ENCODE measurements at places on chromosomes 3 and 15.
A peak's percentile ranks its signal among the peaks of the same experiment; 100 is the strongest.

GRCh38 chr3:106242781-106243180 lies 374.0 kb upstream of the CBLB start:
- no peak for DNase-seq

GRCh38 chr3:50340448-50341329 lies at the start of gene RASSF1:
Gene RASSF1, minus strand, starts transcription at chr3:50340836. Its CDS starts 31 bp downstream, at chr3:50340805.
- peak; percentile 37 for DNase-seq

GRCh38 chr15:61050844-61051568 lies 178.1 kb downstream of the RORA start:
- DNase-seq = no peak

DNA sequence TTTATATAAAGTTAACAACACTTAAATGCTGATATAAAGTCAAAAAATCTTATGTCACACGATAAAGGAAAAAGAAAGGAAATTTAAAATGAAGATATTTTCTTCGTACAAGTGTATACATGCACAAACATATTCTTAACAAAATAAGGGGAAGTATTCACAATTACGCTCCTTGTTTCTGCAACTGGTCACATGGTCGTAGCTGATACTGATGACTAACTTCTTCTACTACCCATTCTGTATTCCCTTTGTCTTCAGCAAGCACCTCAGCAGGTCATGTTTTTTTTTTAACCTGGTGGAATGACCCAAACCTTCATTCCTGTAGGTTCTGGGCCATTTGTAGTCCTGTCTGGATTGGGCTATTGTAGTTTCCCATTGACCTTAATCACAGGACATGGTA lies 30.0 kb upstream of the CMTM8 start:
- no peak for DNase-seq

- DNase-seq = no peak
Observed at GRCh38 chr15:25455226-25455625, 16.4 kb upstream of the UBE3A start.

DNA sequence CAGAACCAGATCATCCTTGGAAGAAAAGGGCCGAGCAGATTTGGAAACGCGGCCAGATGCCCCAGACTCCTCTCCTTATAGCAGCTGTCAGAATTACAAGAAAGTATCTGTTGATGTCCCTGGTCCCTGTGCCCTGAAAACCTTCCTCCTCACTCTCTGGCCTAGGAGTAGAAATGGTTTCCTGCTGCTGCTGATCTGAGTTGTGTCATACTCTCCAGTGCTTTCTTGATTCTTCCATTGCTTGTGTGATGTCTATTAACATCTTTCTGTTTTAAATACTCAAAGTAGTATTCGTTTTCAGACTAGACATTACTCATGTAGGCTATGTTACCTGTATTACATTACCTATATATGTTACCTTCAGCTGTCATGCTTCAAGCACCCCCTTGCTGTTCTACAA lies 26.8 kb upstream of the HERC1 start:
- no peak for DNase-seq

- DNase-seq = no peak
Observed at GRCh38 chr3:86794361-86795065, 196.4 kb downstream of the VGLL3 start.

- no peak for DNase-seq
Observed at GRCh38 chr3:170321321-170322034, 36.0 kb upstream of the SKIL start.

DNA sequence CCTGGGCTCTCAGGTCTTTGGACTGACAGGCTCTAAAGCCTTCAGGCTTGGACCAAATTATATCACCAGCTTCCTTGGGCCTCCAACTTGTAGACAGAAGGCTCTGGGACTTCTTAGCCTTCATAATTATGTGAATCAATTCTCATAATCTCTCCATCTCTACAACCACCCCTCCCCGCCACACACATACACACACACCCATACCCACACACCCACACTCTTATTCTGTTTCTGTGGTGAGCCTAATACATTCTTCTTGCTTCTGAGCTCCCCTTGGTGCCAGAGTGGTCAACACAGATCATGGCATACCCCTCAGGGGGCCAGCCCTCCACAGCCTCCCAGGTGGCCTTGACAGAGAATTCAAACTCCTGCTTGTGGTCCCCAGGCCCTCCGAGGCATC lies 5.6 kb upstream of the NUP210 start:
- DNase-seq = no peak

- no peak for DNase-seq
Observed at GRCh38 chr3:29468187-29468586, 187.3 kb downstream of the RBMS3 start.

GRCh38 chr15:89504166-89504565 lies 7.8 kb upstream of the RHCG start:
- DNase-seq = no peak

DNA sequence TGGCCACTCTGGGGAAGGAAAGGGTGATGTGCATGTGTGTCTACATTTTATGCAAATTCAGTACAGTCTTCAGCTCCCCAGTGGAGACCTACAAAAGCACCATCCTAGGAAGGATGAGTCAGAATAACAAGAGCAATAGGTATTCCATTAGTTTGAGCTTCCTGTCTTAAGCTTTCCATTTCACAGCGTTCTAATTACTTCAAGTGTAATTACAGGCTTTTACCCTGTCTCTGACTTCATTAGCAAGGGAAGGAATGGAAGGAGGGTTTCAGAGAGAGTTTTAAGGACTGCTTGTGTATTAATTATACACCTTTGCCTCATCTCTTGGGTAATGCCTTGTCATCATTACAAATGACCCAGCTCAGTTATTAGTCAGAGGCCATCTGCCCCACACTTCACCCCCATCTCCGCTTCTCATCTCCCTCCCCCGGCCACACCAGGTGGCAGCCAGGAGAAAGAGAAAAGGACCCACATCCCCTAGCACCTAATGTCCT lies 202.8 kb upstream of the MRPL3 start:
- no peak for DNase-seq

DNA sequence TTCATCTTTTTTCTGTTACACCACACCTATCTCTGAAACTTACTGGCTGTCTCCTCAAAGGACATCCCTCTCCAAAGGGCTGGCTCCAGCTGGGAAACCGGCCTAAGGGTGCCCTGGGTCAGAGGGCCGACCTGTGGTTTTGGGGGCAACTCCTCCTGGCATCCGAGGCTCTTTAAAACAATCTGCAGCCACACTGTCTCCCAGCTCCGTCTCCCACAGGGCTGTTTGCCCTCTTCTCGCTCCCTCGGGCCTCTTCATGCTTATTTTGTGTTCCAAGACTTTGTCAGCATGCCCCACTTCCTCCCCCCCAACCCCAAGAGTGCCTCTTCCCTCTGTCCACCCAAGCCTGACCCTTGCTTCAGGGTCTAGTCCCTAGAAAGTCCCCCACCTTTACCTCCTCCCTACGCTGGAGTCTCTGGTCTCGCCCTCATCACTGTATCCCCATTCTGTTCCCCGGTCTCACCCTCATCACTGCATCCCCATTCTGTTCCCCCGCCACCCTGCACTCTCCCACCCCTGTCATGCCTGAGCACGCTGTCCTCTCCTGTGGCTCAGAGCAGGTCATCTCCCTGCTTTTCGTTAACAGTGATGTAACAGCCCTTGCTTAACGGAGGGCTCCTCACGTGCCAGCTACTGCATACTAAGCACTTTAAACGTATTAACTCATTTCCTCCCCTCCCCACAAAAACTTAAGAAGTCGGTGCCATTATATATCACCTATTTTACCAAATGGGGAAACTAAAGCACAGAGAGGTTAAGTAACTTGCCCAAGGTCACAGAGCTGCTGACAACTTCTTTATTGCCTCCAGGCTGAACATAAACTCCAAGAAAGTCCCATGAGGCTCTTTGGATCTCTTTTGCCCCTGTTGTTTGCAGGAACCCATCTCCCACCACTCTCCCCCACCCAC lies 1.1 kb upstream of the CSK start:
- DNase-seq = no peak

- no peak for DNase-seq
Observed at GRCh38 chr3:126464093-126464492, 11.6 kb downstream of the ZXDC start.

- no peak for DNase-seq
Observed at GRCh38 chr15:87121336-87121735, 1041.7 kb downstream of the AGBL1 start.

- DNase-seq = no peak
Observed at GRCh38 chr3:196706731-196707130, 5.3 kb downstream of the CEP19 start.

DNA sequence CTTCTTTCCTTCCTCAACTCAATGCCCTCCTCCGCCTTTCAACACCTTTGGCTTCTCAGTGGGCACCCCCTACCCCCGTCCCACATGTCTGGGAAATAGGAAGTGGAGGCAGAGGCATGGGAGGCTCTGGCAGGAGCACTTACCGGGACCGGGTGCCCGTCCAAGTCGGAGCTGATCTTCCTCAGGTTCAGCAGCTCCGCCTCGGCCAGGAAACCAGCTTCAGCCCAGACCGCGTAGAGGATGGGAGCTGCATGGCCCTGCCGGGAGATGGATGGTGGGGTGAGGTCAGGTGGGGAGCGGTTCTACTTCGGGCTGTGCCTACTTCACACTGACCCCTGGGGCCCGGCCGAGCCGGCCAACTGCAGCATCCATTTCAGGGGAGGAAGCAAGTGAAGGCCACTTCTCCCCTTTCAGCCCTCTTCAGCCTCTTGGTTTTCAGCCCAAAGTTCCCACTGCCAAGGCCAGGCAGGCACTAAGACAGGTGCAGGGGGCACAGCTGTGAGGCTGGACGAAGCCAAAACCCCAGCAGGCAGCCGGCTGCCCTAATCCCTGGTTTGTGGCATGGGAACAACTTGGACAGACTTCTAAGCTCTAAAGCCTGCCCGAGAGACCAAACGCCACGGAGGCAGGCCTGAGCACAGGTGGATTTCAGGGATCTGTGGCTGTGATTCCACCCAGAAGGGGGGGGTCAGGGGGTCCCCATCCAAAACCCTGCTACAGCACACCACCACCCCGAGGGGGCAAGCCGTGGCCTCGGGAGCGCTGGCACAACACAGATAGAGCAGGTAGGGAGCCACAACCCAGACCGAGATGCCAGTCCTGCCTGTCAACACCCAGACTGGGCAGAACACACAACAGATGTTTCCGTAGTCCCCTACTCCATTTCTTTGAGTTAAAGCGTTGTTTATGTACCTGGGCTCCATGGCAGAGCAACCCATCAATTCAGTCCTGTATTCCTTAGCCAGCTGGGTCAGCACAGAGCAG lies 14.5 kb downstream of the TKT start:
- DNase-seq = no peak

GRCh38 chr3:151724576-151725562 lies 8.9 kb upstream of the AADACL2 start:
- DNase-seq = no peak

DNA sequence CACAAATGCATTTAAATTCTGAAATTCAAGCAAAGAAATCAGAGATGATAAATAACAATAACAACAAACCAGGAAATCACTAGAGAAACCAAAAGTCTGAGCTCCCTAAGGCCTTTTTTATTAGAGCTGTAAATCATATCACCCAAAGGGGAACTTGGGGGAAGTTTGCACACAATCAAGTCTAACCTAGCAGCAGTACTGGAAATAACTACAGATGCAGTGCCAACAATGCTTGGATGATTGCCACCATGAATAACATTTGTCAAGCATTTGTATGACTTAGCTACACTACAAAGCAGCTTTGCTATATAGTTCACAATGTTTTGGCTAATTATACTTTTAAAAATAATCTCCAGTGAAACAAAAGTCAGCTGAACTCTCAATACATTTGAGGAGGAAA lies 27.8 kb downstream of the SHQ1 start:
- no peak for DNase-seq

DNA sequence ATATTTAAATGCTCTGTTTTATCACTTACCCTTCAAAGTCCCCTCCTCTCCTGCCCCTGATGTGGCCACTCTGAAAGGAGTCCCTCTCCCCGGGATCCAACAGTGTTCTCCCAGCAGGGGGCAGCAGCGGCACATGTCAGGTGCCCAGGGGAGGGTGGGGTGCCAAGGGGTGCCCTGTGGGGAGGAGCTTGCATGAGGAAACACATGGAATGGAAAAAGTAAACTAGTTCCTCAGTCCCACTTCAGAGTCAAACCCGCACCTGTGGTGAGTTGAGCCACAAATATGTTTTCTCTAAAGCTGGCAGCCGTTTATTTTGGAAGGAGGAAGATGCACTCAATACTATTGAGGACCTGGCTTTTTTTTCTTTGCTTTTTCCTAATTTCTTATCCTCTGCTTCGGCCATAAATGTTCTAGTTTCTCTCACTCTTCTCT lies 30.1 kb upstream of the NRROS start:
- peak; percentile 97 for DNase-seq

- DNase-seq = no peak
Observed at GRCh38 chr3:95887114-95887513, 927.3 kb upstream of the EPHA6 start.

- DNase-seq = no peak
Observed at GRCh38 chr3:100811779-100812507, 102.6 kb downstream of the TFG start.

- DNase-seq = no peak
Observed at GRCh38 chr15:27082526-27082925, 111.5 kb downstream of the GABRG3 start.

- DNase-seq = no peak
Observed at GRCh38 chr3:88610820-88611219, 461.1 kb downstream of the C3orf38 start.

DNA sequence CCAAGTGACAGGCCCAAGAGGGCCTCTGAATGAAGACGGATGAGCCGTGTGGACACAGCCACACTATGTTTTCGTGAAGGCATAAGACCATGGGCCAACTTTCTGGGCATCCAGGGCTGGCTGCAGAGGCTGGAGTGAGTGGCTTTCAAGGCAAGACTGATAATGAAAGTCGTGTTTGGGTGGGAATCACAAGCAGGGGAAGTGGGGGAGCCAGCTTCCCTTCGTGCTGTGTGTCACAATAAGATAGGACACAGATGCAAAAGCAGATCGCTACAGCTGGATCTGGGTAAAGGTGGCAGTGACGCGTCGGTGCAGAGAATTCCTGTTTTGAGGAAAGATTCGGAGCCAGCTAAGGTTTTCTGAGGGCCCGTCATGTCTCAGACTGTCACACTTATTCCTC lies 309.8 kb upstream of the CTDSPL start:
- DNase-seq = no peak

GRCh38 chr15:64157599-64158125 lies 5.2 kb downstream of the PPIB start:
- DNase-seq = no peak

DNA sequence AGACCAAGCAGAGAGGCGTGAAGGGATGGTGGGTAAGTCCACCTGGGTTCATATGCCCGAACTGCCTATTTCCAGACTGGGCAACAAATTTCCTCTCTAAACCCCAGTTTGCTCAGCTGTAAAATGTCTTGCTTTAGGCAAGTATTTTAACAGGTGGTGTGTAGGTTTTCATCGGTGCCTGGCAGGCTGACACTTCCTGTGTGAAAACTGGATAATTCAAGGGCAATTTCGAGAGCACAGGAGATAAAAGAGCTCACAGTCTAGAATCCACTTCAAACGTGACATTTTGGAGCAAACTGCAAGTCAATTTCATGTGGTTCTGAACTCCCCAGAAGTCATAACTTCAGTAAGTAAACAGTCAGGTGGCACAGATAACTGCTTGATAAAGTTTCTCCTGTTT lies 112.2 kb downstream of the OXNAD1 start:
- no peak for DNase-seq

Data from stimulated activated CD8-positive, alpha-beta memory T cell treated with anti-CD3 and anti-CD28 coated beads, Interleukin-7, amount 100 ng/mL, for 1 hour (primary cell).